PC-9 (cell line): ENCODE measurements at places on chromosomes 16 and 17. TPM values are rescaled to one million over a fixed set of nuclear protein-coding genes. Genes with fewer than 3 reads are reported as not detected.

The SLC47A1 gene
- 1.3 and 2.3 TPM in 2 replicates for total RNA-seq

The TRAPPC2L gene
- total RNA-seq: 82.6 and 101 TPM in 2 replicates

The TBC1D28 gene
- total RNA-seq: not detected in 2 replicates

The DPEP3 gene
- total RNA-seq: not detected in 2 replicates

The MMP15 gene
- total RNA-seq: 20.1 and 23.9 TPM in 2 replicates

The SECTM1 gene
- 3.6 and 6.3 TPM in 2 replicates for total RNA-seq

The LGALS9 gene
- total RNA-seq: 11.2 and 14.5 TPM in 2 replicates

The SMTNL2 gene
- not detected in 2 replicates for total RNA-seq

The ALDH3A2 gene
- total RNA-seq: 271 and 290 TPM in 2 replicates

The HSBP1 gene
- 89.9 and 130 TPM in 2 replicates for total RNA-seq

The CNGB1 gene
- total RNA-seq: 1.1 and 2.6 TPM in 2 replicates

- no peak overlapping the region for H3K4me3 ChIP-seq
- H3K36me3 ChIP-seq: peaks cover 35% of the 10 kb centered on the region
- H3K27me3 ChIP-seq: no peaks in the 10 kb centered on the region
- DNase-seq: peak; percentile 41
- H3K27ac ChIP-seq: peak overlapping the region; percentile 60
- peaks cover 52% of the 10 kb centered on the region for H3K4me1 ChIP-seq
These were observed 66.3 kb downstream of the MPRIP start for GRCh38 chr17:17108451-17109049.

DNA sequence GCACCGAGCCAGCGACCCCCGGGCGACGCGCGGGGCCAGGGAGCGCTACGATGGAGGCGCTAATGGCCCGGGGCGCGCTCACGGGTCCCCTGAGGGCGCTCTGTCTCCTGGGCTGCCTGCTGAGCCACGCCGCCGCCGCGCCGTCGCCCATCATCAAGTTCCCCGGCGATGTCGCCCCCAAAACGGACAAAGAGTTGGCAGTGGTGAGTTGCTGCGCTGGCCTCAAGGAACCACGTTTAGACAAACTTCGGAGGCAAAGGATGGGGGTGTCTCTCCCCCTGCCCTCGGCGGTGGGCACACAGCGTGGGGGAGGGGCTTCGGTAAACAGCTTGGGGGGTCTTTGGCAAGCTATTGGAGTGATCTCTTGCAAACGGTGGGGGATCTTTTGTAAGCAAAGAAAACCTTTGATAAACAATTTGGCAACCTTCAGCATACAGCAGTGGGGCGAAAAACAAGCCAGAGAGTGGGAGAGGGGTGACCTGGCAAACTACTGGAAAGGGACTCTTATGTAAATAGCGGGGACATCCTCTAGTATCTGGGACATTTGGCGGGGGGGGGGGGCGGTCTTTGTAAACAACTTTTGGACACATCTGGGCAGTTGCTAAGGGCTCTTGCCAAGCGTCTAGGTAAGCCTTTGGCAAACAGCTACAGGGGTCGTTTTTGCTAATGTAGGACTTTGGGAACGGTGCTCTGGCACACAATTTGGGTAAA is 587 bp downstream of the MMP2 start:
- DNase-seq: no peak
- H3K27ac ChIP-seq: no peak overlapping the region
- H3K36me3 ChIP-seq: no peaks in the 10 kb centered on the region
- H3K4me1 ChIP-seq: peaks cover 6% of the 10 kb centered on the region; the same call in 1 of the 2 replicates
- H3K27me3 ChIP-seq: no peaks in the 10 kb centered on the region

DNA sequence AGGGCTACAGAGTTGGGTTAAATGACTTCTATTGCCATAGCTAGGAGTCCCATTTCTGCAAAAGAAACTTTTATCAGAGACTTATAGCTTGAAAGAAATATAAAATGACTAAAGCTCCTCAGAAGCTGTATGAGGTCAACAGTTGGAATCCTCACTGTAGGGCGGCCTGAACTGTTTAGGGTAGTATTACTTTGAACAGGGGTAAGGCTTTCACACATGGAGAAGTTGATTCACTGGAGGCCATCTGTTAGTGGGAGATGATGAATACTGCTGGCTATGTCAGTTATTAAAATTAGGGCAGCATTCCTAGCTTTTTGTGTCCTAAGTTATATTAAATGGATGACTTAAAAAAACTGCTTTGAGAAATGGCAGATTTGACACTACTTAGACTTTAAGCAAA is 6.0 kb downstream of the TTC19 start:
- DNase-seq: no peak
- H3K4me1 ChIP-seq: peaks cover 12% of the 10 kb centered on the region; the same call in 1 of the 2 replicates
- no peak overlapping the region for H3K4me3 ChIP-seq
- peaks cover 60% of the 10 kb centered on the region for H3K36me3 ChIP-seq
- no peaks in the 10 kb centered on the region for H3K27me3 ChIP-seq
- no peak overlapping the region for H3K27ac ChIP-seq

- peaks cover 90% of the 10 kb centered on the region for H3K27me3 ChIP-seq
- H3K27ac ChIP-seq: no peak overlapping the region
- no peak for DNase-seq
- no peak overlapping the region for H3K4me3 ChIP-seq
These were observed 1.6 kb upstream of the IRF8 start for GRCh38 chr16:85897382-85897781.

- no peak overlapping the region for H3K4me3 ChIP-seq
- no peaks in the 10 kb centered on the region for H3K36me3 ChIP-seq
- H3K4me1 ChIP-seq: peaks cover 17% of the 10 kb centered on the region
- no peak overlapping the region for H3K27ac ChIP-seq
- no peaks in the 10 kb centered on the region for H3K27me3 ChIP-seq
These were observed 6.6 kb downstream of the KRABD2 start for GRCh38 chr17:8369944-8370343.

- no peak overlapping the region for H3K4me3 ChIP-seq
- DNase-seq: no peak
- H3K36me3 ChIP-seq: no peaks in the 10 kb centered on the region
These were observed 6.8 kb upstream of the ZNF594 start for GRCh38 chr17:5198472-5198871.

- DNase-seq: no peak
- H3K27ac ChIP-seq: no peak overlapping the region
- peaks cover 10% of the 10 kb centered on the region for H3K4me1 ChIP-seq
- H3K27me3 ChIP-seq: no peaks in the 10 kb centered on the region
- no peak overlapping the region for H3K4me3 ChIP-seq
These were observed 121.6 kb upstream of the SMURF2 start for GRCh38 chr17:64783556-64784352.

DNA sequence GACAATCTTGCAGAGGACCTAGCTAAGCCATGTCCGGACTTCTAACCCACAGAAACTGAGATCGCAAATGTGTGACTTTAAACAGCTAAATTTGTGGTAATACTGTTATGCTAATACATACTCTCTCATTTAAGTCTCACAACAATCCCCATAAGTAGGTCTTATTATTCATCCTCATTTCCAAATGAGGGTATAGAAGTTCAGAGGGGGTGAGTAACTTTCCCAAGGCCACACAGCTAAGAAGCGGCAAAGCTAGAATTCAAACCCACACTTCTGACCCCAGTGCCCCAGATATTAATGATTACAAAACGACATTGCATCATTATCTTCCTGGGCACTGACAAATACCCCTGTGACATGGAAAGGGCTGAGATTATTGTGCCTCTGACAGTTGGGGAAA is 81.4 kb downstream of the CNGB1 start:
- DNase-seq: no peak
- no peak overlapping the region for H3K27ac ChIP-seq
- peaks cover 34% of the 10 kb centered on the region for H3K4me1 ChIP-seq
- H3K36me3 ChIP-seq: no peaks in the 10 kb centered on the region
- no peak overlapping the region for H3K4me3 ChIP-seq
- H3K27me3 ChIP-seq: no peaks in the 10 kb centered on the region

- DNase-seq: no peak
- no peaks in the 10 kb centered on the region for H3K27me3 ChIP-seq
- no peaks in the 10 kb centered on the region for H3K4me1 ChIP-seq
- no peaks in the 10 kb centered on the region for H3K36me3 ChIP-seq
- H3K4me3 ChIP-seq: no peak overlapping the region
These were observed 64.5 kb downstream of the SRCIN1 start for GRCh38 chr17:38541281-38541680.

DNA sequence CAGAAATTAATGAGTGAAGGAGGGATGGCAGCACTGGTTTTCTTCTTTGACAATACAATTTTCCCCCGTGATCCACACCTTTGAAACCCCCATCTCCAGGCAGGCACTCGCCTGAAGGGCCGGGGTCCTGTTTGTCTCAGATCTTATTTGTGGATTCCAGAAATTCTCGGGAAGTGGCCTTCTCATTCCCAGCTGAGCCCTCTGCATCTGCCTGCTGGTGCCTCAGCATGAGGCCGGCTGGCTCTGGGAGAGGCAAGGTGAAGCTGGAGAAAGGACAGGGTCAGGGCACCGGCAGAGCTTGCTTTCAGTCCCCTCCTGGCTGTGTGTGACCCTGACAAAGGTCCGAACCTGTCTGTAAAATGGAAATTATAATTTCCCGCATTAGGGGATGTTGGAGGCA is 35.8 kb upstream of the C1QL1 start:
- no peaks in the 10 kb centered on the region for H3K36me3 ChIP-seq
- no peak for DNase-seq
- no peaks in the 10 kb centered on the region for H3K4me1 ChIP-seq
- H3K27ac ChIP-seq: no peak overlapping the region
- H3K27me3 ChIP-seq: peaks cover 12% of the 10 kb centered on the region; the same call in 1 of the 2 replicates
- no peak overlapping the region for H3K4me3 ChIP-seq

GRCh38 chr16:86662195-86662594 is 83.8 kb downstream of the FOXL1 start:
- H3K4me1 ChIP-seq: peaks cover 13% of the 10 kb centered on the region; the same call in 1 of the 2 replicates
- no peak overlapping the region for H3K27ac ChIP-seq
- no peaks in the 10 kb centered on the region for H3K36me3 ChIP-seq
- no peak for DNase-seq

DNA sequence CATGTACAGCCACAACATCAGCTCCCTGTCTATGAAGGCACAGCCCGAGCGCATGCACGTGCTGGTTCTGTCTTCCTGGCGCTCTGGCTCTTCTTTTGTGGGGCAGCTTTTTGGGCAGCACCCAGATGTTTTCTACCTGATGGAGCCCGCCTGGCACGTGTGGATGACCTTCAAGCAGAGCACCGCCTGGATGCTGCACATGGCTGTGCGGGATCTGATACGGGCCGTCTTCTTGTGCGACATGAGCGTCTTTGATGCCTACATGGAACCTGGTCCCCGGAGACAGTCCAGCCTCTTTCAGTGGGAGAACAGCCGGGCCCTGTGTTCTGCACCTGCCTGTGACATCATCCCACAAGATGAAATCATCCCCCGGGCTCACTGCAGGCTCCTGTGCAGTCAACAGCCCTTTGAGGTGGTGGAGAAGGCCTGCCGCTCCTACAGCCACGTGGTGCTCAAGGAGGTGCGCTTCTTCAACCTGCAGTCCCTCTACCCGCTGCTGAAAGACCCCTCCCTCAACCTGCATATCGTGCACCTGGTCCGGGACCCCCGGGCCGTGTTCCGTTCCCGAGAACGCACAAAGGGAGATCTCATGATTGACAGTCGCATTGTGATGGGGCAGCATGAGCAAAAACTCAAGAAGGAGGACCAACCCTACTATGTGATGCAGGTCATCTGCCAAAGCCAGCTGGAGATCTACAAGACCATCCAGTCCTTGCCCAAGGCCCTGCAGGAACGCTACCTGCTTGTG is 10.7 kb downstream of the CHST4 start:
- H3K4me3 ChIP-seq: no peak overlapping the region
- H3K36me3 ChIP-seq: no peaks in the 10 kb centered on the region
- DNase-seq: no peak
- no peaks in the 10 kb centered on the region for H3K27me3 ChIP-seq

DNA sequence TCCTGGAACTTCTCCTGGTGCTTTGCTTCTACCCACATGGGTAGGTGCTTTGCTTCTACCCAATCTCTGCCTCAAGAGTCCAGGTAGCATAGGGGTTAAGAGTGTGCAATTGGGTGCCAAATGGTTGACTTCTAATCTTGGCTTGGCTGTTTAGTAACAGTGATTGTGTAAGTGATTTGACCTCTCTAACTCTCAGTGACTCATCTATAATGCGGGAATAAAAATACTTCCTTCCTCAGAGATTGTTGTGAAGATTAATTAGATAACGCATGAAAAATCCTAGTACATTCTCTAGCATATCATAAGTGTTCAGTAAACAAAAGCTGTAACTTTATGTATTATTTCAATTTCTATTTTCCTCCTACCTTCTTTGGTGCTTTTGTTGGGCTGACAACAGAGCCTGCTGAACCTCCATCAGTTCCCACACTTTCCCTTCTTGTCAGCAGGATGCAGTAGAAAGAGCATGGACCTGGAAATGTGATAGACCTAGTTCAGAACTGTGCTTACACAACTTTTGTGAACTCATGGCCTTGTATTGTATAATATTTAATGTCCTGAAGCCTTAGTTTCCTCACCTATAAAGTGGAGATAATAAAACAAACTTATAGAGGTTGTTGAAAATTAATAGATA is 72.9 kb upstream of the SMIM36 start:
- peaks cover 26% of the 10 kb centered on the region for H3K4me1 ChIP-seq
- H3K27ac ChIP-seq: peak overlapping the region; percentile 58
- H3K36me3 ChIP-seq: no peaks in the 10 kb centered on the region
- DNase-seq: no peak
- no peaks in the 10 kb centered on the region for H3K27me3 ChIP-seq
- no peak overlapping the region for H3K4me3 ChIP-seq

GRCh38 chr16:7257016-7257415 is 75.6 kb upstream of the RBFOX1 start:
- H3K4me3 ChIP-seq: no peak overlapping the region
- no peak overlapping the region for H3K27ac ChIP-seq
- no peaks in the 10 kb centered on the region for H3K4me1 ChIP-seq
- no peak for DNase-seq

DNA sequence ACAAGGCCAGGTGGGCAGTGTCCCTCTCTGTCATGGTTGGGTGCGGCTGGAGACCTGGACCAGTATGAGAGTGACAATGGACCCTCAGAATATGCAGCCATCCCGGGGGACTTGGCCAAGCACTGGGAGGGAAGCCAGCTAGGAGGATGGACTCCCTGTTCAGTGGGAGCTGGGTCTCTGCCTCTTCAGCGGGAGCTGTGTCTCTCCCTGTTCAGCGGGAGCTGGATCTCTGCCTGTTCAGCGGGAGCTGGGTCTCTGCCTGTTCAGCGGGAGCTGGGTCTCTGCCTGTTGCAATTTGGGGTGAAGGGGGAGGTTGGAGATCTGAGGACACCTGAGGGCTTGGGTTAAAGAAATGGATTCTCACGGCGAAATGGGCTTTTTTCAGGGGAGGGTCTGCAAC is 3.8 kb upstream of the PRSS33 start:
- H3K4me3 ChIP-seq: no peak overlapping the region
- no peaks in the 10 kb centered on the region for H3K36me3 ChIP-seq
- DNase-seq: no peak
- peaks cover 32% of the 10 kb centered on the region for H3K4me1 ChIP-seq
